ENCODE measurements at places on chromosomes 2 and 18.

GRCh38 chr18:79756826-79757225, 40.9 kb upstream of the KCNG2 start:
- DNase-seq: no peak

GRCh38 chr2:159497256-159497655, 119.1 kb downstream of the BAZ2B start:
- DNase-seq: no peak

GRCh38 chr18:69531973-69532372, 131.3 kb downstream of the DOK6 start:
- no peak for DNase-seq

- DNase-seq: peak; percentile 60
Observed at GRCh38 chr2:234483568-234484251, 13.2 kb downstream of the ARL4C start.

GRCh38 chr18:7155887-7156286, 38.3 kb upstream of the LAMA1 start:
- DNase-seq: no peak

DNA sequence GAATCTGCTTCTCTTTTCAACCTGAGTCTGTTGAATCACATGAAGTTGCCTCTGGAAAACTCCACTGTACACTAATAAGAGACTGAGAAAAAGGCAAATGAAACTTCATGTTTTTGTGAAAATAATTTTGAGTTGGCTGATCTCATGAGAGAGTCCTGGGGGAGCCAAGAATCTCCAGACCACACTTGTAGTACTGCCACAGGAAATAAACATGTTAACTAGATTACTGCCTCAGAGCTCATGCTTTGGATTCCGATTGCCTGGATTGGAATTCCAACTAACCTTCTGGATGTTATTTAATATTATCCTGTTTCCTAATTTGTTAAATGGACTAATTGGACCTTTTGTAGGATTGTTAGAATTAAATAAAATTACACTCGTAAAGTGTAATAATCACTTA, 25.2 kb downstream of the NUP35 start:
- no peak for DNase-seq

- DNase-seq: no peak
Observed at GRCh38 chr18:67636597-67637385, 120.3 kb upstream of the DSEL start.

- DNase-seq: no peak
Observed at GRCh38 chr2:126658905-126659561, 3.1 kb downstream of the GYPC start.

- no peak for DNase-seq
Observed at GRCh38 chr18:55999641-56000040, 411.6 kb upstream of the TCF4 start.

GRCh38 chr2:98731894-98732349, 990 bp upstream of the MGAT4A start:
- DNase-seq: no peak

DNA sequence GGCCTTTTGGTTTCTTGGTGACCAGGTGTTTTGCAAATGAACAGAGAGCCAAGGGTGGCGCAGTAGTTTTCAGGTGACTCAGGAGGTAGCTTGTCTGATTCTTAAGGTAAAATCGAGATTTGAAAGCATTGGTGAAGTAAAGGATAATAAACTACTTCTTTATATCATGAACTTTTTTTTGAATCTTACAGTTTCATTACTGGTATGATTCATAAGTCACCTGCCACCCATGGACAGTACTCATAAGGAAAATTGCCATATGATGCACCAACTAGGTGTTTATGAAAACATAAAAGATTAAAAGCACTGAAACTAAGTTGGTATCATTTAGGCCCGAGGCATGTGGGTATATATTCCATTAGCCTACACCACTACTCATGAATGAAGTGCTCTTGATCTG, 84.1 kb upstream of the MGAT5 start:
- no peak for DNase-seq

GRCh38 chr2:217177720-217178119, 317.9 kb upstream of the TNP1 start:
- DNase-seq: no peak

- DNase-seq: no peak
Observed at GRCh38 chr2:110113961-110114591, 1.5 kb downstream of the MALL start.

GRCh38 chr2:186697536-186697935, 3.7 kb downstream of the FAM171B start:
- DNase-seq: no peak

GRCh38 chr2:8684540-8684877, 2.7 kb downstream of the ID2 start:
- no peak for DNase-seq

- no peak for DNase-seq
Observed at GRCh38 chr2:92072461-92073035, 2798.7 kb upstream of the TEKT4 start.

DNA sequence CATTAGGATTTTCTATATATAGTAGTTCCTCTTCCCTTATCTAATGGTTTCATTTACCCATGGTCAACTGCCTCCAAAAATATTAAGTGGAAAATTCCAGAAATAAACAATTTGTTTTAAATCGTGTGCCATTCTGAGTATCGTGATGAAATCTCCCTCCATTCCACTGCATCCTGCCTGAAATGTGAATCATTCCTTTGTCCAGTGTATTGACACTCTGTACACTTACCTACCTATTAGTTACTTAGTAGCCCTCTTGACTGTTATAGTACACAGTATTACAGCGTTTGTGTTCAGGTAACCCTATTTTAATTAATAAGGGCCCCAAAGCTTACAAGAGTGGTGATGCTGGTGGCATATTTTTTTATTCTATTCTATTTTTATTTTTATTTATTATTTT, 26.2 kb downstream of the TAF4B start:
- DNase-seq: no peak

GRCh38 chr2:150977296-150977695, 284.4 kb downstream of the RBM43 start:
- no peak for DNase-seq

- DNase-seq: no peak
Observed at GRCh38 chr18:79507076-79507545, 111.4 kb downstream of the NFATC1 start.

DNA sequence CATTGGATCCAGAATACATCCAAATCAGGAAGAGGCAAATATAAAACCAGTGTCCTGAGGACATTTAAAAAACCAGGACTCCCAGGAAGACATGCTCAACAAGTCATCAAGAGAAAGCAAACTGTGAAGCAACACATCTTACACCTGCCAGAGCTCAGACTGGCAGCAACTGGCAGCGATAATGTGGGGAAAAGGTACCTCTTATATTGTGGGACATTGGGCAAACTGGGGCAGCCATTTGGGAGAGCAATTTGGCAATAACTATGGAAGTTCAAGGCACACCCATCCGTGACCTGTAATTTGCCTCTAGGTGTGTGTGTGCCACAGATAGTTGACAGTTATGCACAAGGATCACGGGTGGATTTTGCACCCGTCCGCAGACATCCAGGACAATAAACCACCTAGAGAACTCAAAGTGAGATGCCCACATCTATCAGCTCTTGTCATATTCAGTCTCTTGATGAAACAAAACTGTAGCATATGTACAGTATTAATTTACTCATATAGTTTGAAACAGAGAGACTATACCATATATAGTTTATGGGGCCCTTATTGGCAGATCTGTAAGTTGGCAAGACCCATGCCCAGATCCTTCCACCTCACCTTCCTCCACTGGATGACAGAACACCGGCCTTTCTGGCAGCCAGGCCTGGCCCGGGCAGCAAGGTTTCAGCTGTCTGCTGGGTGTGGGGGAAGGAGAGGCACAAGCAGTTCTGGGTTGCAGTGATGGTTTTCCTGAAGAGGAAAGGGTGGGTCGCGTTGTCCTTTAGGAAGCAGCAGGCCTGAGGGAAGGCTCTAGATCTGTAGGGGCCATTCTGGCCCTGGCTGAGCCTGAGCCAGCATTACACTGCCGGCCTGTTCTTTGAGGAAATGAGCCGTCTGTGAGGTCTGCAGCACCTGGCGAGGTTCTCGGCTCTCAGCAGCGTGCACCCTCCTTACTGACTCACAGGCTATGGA, 18.8 kb downstream of the HJURP start:
- DNase-seq: no peak
